ENCODE measurements at places on chromosomes 3 and 15.
A peak's percentile ranks its signal among the peaks of the same experiment; 100 is the strongest.

- DNase-seq: no peak
Measured at GRCh38 chr15:97224191-97224641, 736.3 kb upstream of the ARRDC4 start.

- no peak for DNase-seq
Measured at GRCh38 chr3:61136191-61136590, 115.1 kb downstream of the FHIT start.

DNA sequence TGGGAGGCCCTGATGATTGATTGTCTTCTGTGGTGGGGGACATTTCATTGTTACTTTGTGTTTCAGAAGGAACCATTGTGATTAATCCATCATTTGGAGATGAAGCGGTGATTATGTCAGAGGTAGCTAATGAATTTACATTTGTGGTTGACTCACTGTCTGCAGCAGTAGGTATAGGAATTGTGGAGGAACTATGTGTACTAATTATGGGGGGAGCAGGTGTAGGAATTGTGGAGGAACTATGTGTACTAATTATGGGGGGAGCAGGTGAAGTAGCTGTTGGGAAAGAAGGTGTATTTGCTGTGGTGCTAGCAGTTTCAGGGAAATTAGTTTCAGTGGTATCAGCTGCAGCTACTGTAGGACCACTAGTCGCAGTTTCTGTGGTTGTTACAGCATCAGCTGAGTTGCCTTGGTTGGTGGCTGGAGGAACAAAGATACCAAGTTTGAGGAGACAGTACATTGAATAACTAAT is 6.9 kb downstream of the MUC13 start:
- DNase-seq: no peak

DNA sequence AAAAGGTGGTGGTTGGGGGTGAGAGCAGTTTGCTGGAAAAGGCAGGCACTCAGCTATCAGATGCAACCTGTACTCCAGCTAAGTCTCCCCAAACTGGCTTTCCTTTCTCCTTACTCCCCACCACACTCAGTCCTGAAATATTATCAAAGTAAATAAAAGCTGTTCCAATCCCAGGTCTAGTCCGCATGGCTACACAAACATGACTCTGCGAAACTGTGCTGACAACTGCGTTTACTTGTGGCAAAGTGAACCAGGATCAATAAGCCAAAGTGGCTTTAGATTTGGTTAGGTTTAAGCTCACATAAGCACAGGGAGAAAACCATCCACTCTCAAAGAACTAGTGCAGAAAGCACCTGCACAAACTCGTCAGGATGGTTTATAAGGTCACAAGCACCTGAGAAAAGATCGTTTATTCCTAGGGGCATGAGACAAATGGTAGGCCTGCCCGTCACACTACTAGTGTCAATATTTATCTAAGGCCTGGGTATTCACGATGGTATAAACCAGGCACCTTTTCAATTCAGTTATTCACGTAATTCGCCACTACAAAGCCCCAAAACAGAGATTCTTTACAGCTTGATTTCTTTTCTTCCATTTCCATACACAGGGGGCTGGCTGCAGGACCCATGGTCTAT is 25.3 kb downstream of the LRIG1 start:
- no peak for DNase-seq

- no peak for DNase-seq
Measured at GRCh38 chr3:183711516-183711915, 13.9 kb downstream of the YEATS2 start.

- no peak for DNase-seq
Measured at GRCh38 chr15:76200083-76200465, 111.2 kb downstream of the ETFA start.

- DNase-seq: no peak
Measured at GRCh38 chr3:36765104-36765503, 751 bp upstream of the DCLK3 start.

GRCh38 chr3:75001330-75001729 is 386.9 kb upstream of the CNTN3 start:
- no peak for DNase-seq

- DNase-seq: no peak
Measured at GRCh38 chr3:52305926-52306325, 10.2 kb upstream of the DNAH1 start.

- no peak for DNase-seq
Measured at GRCh38 chr15:93983526-93983925, 247.8 kb upstream of the MCTP2 start.

DNA sequence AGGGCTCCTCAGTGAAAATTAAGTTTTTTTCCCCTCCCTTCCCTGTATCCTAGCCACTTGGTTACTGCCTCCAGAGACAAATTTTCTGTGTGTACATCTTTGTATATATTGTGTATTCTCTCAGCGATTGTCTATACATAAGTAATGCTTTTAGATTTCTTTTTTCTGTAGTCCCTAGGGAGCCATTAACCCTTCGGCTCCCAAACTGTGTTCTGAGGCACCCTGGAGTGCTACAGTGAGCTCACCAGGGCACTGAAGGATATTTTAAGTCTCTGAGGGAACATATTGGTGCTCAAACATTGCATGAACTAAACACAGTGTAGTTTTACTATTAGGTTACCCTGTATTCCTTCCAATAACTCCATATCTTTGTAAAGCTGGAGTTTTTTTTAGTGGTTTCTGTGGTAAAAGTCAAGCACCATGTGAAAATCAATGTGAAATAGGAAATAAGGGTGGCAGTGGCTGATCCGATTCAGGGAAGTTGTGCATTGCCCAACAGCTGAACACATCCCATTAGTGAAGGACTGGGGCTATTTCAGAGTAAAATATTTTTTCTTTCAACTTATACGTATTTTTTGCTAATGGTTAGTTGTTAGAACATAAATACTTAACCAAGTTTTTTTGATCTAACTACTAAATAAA is 43.0 kb downstream of the USP13 start:
- no peak for DNase-seq

DNA sequence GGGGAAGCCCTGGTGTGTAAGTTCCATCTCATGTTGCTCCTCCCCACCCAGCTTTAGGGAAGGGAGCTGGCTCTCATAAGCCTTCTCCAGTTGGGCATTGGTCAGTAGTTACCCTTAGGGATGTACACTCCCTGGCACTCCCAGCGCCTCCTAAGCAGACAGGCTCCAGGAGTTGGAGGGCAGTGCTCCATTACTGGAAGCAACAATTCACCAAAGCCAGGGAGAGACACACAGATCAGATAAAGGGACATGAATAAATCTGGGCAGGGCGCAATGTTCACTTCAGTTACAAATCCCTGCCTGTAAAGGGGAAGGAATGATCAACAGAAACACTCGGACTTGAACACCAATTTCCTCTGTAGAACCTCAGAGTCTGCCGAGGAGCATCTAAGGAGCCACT is 169.1 kb upstream of the CTNNB1 start:
- no peak for DNase-seq

- no peak for DNase-seq
Measured at GRCh38 chr3:45967724-45968123, 24.5 kb downstream of the CXCR6 start.

GRCh38 chr3:137204409-137204808 is 246.6 kb downstream of the IL20RB start:
- DNase-seq: no peak

DNA sequence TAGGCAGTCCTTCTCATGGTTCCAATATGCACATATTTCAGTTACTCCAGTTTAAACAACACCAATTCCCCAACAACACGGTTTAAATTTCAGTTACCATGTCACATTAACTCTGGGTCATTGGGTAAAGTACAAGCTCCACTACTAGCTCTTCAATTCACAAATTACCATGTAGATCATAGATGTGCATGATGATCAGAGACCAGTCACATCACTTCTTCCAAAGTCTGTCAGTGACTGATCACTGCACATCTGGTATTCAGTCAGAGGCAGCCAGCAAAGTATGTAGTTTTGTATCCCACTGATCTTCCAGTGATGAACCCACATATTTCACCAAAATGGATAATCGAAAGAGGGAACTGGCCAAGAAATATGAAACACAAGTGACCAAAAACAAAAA is 978.4 kb upstream of the CFAP20DC start:
- no peak for DNase-seq

DNA sequence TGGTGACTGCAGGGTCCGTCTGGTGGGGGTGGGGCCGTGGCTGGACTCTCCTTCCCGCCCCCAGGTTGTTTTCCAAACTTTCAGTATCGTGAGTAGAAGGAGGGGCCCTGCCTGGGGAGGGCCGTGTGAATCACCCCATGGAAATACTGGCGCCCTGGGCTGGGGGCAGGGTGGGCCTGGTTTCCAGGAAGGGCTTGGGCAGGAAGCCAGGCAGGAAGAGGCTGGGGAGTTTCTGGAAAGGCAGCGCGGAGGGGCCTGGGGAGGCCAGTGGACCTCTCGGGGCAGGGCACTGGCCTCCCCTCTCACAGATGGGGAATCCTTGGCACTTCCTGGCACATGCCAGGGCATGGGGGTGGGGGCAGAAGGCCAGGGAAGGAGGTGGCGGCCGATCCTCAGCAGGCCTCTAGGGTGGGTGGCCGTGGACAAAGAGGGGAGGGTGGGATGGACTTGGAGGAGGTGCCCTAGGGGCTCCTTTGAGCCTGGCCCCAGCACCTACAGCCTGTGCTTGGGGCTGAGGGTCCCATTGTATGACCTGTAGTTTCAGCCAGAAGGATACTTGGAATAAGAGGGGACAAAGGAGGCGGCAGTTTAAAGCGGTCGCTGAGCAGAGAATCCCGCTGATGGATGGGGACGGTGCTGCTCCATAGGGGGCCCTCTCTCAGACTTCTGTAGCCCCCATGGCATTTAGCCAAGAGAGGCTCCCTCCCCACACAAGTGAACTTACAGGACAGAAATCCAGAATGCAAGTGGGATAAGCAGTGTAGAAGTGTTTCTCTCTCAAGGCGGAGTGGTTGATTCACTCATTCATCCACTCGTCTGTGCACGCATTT is 56.5 kb upstream of the GATA2 start:
- no peak for DNase-seq

DNA sequence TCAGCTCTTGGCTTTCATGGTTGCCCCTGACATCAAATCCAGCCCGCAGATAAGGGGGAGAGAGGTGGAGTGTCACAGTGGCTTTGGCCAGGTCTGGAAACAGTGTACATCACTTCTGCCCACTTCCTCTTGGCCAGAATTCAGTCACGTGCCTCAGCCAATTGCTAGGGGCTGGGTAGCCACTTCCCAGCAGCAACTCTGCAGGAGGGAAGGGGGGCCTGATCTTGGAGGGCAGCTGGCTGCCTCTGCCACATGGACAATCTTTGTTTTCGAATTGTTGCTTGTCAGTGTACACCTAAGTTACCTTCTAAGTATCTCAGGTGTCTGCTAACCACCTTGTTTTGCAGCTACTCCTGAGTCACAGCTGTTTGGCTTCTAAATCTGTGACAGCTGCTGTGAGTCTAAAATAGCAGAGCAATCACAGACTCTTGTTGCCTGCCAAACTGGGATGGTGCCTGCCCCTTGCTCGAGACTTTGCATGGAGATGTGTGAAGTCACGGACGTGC is 41.0 kb upstream of the LIMD1 start:
- no peak for DNase-seq

GRCh38 chr3:7615043-7615442 is 754.1 kb downstream of the GRM7 start:
- DNase-seq: no peak

DNA sequence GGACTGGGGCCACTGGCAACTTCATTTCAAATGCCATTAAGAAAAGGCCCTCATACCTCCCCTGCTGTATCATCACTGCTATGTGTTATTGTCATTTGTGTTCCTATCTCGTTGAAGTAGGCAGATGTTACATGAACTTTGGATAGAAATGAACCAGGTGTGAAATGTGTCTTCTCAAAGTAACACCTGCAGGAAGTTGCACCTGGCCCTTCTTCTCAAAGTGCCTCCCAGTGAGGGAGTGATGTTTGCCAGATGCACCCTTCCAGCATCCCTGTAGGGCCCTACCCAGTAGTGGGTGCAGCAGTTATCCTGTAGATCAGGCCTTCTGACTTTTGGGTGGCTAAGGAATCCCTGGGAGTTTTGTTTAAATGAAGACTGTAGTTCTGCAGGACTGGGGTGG is 197.7 kb upstream of the CTNNB1 start:
- DNase-seq: no peak

GRCh38 chr3:194223951-194224350 is 88.0 kb downstream of the HES1 start:
- no peak for DNase-seq

GRCh38 chr3:117480972-117481371 is 771.4 kb downstream of the TUSC7 start:
- DNase-seq: no peak

GRCh38 chr3:66592927-66593625 is 92.3 kb upstream of the LRIG1 start:
- DNase-seq: no peak

DNA sequence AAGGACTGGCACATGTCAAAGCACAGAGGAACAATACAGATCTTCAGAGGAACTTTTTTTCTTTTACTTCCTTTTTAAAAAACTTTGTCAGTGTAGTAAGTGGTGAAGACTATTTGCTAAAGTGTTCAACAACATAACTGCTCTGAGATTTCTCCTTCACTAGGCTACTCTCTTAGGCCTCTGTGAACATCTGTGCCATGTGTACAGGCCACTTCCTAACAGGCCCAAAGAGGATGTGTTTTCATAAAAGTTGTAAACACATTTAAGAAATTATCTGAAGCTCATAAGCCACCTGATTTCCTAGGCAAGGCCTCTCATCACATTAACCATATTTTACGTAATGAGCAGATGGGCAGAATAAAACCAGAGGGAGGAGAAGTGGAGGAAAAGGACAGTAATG is 235.4 kb downstream of the FHIT start:
- DNase-seq: no peak

DNA sequence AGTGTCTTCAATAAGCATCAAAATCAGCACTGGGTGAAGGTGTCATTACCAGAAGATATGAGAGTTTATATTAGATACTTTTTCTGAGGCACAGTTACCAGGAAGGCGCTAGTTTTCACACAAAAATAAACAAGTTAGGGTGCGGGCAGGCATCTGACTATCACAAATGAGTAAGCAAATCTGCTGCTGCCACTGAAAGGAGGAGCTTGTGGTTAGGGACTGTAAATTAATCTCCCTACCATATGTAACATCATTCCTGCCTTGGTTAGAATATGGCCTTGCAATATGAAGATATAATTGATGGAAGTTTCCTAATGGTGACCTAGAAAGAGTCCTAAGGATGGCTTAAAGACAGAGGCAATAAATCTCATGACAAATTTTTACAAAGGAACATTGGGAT is 19.5 kb upstream of the EID1 start:
- DNase-seq: peak; percentile 32

- no peak for DNase-seq
Measured at GRCh38 chr3:124621498-124621897, 108.8 kb upstream of the UMPS start.

DNA sequence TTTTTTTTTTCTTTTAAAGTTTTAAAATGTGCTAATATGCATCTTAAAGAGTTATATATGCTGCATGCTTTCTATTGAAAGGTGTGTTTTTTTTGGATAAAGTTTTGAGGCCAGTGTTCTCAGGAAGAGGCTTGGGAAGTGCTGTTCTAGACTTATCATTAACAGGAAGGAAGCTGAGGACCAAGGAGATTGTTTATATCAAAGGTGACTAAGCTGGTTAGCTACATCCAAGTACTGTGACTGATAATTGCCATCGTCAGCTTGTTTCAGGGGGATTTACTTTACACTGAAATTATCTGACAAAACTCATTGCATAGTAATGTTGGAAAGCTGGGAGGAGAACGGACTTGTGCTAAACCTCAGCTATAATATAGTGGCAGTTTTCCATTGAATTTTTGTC is 36.3 kb upstream of the UTS2B start:
- no peak for DNase-seq

Measured in T-helper 1 cell (primary cell).